CD4-positive, alpha-beta T cell treated with Interferon alpha-2 for 1 hour (primary cell): ENCODE measurements at places on chromosomes 16 and 17.

DNA sequence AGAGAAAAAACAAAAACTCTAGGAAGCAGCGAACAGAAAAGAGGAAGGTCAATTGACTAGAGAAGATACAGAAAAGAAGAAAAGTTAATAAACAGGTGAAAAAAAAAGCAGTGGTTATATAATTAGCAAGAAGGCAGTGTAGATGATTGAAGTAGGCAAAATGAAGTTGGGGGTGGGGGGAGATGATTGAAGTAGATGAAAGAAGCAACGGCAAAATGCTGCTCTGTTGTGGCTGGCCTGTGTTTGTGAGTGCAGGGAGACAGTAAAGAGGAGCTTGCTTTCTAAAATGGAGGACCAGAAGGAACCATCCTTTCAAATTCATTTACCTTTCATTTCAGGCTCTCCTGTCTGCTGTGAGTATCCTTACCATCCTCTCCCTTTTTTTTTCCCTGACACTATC lies 3.6 kb downstream of the EVI2B start:
- DNase-seq: peak; percentile 83

DNA sequence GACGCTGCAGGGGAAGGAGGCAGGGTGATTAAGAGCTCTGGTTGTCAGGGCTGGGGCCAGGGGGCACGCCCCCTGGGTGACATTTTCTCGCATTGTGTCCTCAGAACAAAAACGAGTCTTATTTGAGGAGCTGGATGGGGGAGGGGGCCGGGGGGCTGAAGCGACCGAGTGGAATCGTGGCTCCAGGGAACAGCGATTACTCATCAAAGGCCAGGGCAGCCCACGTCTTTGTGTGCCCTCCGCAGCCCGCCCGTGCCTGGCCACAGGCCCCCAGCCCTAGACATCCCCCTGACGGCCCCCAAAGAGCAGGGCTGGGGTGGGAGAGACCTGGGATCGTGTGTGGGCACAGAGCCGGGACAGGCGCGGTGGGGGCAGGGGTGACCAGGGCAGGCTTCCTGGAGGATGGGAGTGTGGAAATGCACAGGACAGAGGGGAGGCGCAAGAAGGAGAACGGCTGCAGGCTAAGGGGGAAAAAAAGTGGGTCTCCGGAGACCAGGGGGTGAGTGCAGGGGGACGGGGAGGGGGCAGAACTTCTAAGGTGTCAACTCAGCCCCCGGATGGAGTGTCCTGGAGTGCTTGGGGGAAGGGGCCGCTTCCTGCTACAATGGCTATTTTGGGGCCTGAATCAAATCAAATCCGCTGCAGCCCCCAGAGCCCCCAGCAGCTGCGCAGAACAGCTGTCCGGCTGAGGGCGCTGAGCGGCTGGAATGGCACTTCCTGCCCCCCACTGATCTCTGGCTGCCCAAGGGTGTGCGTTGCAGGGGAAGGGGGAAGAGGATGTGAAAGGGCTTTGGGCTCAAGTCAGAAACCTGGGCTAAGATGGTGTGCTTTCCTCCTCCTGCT lies 24.0 kb upstream of the PHB1 start:
- DNase-seq: no peak

DNA sequence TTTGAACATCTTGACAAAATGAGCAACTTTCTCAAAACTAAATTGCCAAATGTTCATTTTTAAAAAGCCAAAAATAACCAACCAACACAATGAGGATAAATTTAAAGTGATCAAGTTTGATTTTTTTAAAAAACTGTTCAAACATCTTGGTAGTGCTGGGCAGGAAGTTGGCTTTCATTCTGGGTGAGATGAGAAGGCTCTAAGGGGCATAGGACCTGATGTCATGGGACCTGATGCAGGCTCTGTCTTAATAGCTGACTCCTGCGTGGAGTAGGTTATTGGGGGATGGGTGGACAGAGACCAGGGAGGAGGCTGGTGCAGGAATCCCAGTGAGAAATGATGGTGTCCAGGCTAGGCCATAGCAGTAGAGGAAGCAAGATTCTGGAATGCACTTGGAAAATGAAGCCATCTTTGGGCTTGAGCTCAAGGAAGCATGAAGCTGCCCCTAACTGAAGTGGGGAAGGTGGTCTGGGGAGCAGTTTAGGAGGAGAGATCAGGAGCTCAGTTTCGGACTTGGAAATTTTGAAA lies 20.4 kb downstream of the NLRC5 start:
- DNase-seq: no peak

- DNase-seq: peak; percentile 62
Observed at GRCh38 chr17:17675925-17676534, 5.2 kb upstream of the RAI1 start.

- no peak for DNase-seq
Observed at GRCh38 chr16:79185711-79186110, 414.8 kb downstream of the MAF start.

GRCh38 chr16:19033761-19034160 lies 33.7 kb upstream of the COQ7 start:
- DNase-seq: no peak

- DNase-seq: no peak
Observed at GRCh38 chr16:77905374-77905920, 116.9 kb upstream of the CLEC3A start.

DNA sequence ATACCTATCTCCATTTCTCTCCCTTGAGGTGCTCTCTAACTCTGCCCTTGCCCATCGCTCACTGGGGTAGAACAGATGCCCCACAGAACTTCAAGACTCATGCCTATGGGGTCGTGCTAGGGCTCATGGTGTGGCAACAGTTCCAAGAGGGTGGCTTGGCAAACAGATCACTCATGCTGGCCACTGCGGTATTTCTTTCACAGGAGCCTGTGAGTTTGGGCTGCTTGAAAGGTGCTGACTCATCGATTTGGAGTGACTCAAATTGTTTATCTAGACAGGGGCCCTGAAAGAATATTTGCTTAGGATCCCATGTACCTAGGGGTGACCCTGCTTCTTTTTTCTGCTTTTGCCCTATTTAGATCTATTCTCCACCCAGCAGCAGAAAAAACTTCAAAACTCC lies 69.9 kb downstream of the IRX5 start:
- DNase-seq: no peak

GRCh38 chr17:3972931-3973330 lies 8.7 kb upstream of the ATP2A3 start:
- DNase-seq: no peak

- DNase-seq: no peak
Observed at GRCh38 chr16:53792161-53792951, 88.4 kb downstream of the FTO start.
